ENCODE measurements at places on chromosomes 7 and 10.

DNA sequence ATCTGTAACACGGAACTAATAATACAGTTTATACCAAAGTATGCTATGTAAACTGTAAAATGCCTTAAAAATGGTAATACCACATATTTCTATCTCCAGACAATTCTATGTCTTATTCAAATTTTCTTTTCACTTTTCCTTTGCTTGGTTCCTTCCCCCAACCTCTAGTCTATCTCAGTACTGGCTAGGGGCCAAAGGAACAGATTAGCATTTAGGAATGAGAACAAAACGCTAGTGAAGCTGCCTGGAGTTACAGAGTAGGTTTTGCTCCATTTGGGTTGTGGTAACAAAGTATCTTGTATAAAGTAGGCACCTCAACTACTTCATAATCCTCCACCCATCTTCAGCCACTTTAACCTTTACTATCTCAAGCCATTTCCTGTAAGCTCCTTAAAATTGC is 94.1 kb downstream of the HBP1 start:
- DNase-seq = no peak

DNA sequence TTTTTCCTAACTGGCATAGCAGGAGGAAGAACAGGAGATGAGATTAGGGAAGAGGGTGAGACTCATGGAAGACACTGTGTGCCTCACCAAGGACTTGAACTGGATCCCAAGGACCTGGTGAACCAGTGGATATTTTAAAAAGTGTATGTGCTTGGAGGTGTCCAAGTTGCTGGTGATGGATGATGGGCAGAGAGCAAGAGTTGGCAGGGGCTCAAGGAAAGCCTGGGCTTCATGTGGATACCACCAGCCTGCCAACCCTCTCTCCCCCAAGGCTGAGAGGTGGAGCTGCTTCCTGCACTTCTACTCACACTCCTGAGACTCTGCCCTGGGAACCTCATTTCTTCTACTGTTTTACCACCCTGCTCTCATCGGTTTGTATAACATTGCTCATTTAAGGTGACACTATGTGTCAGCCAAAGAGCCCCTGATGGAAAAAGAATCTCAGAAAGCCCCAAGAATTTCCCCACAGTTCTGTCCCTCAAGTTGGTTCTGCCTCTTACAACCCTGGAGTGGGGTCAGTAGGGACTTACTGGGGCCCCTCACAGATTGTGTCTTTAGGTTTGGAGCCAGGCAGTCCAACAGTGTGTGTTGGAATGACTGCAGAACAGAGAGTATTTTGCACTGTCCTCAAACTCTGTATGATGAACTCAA is 56.2 kb upstream of the PDCD4 start:
- no peak for DNase-seq

DNA sequence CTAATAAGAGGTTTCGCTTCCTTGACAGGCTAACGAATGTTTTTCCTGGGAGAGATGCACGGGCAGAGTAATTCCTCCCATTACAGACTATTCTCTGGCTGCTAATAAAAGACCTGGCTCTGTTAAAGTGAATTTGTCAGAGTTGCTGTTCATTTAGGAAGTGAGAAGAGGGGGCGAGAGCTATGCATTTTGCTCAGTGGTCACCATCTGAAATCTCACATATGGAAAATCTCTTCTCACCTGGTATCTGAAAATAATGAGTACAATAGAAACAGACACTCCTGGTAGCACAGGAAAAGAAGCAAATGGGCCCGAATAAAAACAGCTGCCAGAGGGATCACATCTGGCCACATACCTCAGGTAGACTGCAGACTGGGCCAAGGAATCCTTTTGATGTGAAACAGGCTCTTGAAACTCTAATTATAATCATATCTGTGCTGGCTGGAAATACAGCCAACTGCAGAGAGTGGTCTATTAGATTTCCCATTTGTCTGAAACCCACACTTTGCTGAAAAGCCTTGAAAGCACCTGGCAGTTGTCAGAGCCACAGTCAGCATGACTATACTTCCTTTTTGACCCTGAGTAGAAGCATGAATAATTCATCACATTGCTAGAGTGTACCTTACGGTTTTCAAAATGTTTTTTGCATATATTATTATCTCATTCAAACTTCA is 33.6 kb downstream of the AOAH start:
- no peak for DNase-seq

DNA sequence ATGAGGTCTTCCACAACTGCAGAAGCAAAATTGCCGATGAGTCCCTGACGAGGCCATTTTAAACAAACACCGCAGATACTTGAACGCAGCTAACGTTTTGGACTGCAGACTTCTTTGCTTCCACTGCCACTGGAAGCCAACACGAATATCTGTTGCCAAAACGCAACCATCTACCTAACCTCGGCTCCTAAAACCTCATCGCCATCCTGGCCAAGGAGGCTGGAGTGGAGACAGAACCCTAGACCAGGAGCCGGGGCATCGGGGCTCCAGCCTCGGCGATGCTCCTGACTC is 493 bp downstream of the WDR91 start:
- peak; percentile 8 for DNase-seq

- no peak for DNase-seq
Observed at GRCh38 chr10:33974976-33975478, 640.6 kb upstream of the NRP1 start.

DNA sequence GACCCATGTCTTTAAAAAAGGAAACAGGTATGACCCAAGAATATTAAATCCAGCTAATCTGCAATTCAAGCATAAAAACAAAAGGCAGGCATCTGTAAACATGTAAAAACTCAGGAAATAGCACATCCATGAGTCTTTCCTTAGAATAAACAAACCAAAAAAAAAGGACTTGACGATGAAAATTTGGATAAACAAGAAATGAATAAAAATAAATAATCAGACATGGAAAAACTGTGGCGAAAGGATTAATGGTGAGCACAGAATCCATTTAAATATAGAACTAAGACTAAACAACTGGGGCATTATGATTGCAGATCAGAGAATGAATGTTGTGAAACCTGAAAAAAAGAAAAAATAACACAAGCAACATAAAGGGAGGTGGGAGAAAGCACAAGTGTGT is 170.1 kb downstream of the DOCK4 start:
- no peak for DNase-seq

- peak; percentile 58 for DNase-seq
Observed at GRCh38 chr7:157851501-157852067, 514.8 kb downstream of the DNAJB6 start.

- peak; percentile 71 for DNase-seq
Observed at GRCh38 chr10:126749015-126749655, 78.6 kb upstream of the C10orf90 start.

- no peak for DNase-seq
Observed at GRCh38 chr10:94344522-94345122, 18.1 kb downstream of the NOC3L start.

GRCh38 chr10:75208181-75208580 is 2.4 kb upstream of the VDAC2 start:
- DNase-seq = no peak

DNA sequence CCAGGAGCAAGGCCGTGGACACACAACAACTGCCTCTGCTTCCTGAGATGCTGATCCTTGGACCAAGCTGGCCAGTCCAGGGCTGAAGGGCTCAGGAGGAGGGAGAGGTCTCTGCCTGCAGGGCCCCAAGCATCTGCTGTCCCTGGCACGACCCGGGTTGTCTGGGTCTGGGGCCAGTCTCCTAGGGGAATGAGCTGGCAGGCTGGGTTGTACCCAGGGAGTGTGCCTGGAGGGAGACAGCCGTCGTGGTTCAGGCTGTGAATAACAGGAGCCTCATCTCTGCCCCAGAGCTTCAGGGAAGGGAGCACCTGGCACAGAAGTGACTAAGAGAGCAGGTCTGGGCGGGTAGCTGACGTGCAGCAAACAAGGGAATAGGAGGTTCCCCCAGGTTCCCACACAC is 17.9 kb upstream of the SERPINE1 start:
- DNase-seq = no peak

DNA sequence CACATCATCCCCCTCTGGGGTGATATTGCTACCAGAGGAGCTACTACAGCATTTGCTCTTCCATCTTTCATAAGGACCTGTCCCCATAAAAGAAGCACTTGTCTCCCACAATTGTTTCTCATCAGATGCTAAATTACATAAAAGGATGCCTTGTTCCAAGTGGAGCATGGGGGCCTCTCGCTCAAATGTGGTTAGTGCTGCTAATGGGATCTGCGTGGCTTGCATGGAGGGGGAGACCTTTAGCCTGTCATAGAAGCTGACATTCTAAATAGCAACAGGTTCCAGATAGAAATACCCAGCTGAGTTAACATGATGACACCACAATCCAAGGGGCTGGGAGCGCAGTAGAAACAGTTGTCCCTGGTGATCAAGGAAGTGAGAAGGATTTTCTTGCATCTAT is 257.9 kb downstream of the SFMBT2 start:
- DNase-seq = no peak

Data from neuronal stem cell (in vitro differentiated cells).